Stimulated activated CD8-positive, alpha-beta memory T cell treated with anti-CD3 and anti-CD28 coated beads, Interleukin-4, amount 100 ng/mL, for 4 hours (primary cell): ENCODE measurements at places on chromosomes 16 and 17.

- no peak for DNase-seq
These were observed 26.6 kb upstream of the C17orf107 start for GRCh38 chr17:4872786-4873185.

DNA sequence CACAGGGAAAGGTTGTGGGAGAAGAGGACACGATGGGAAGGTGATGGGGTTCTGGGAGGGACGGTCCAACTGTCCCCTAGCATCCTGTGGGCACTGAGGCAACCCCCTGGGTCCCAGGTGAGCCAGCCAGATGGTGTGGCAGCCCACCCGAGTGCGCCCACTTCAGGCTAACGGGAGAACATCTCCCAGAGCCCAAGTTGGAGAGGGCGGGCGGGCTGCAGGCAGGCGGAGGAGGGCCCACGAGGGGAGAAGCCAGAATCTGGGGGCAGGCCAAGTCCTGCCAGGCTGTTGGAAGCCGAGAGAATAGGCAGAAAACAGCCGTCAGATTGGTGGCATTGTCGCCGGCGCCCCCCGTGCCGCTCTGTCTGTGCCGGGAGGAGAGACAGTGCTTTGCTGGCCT lies 13.8 kb upstream of the ABCC3 start:
- no peak for DNase-seq

DNA sequence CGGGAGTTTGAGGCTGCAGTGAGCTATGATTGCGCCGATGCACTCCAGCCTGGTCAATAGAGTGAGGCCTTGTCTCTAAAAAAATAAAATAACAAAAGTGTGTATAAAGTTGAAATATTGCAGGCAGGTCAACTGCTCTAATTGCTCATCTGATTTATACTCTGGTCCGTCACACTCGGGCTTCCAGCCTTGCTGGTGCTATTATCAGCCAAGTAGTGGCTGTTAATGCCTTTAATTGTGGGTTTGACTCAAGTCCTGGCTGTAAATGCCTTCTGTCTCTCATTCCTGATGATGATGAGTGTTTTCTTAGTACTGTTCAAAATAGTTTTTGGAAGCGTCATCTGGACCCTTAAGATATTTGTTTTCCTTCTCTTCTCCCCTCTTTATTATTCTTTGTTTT lies 18.4 kb downstream of the SYT17 start:
- no peak for DNase-seq

DNA sequence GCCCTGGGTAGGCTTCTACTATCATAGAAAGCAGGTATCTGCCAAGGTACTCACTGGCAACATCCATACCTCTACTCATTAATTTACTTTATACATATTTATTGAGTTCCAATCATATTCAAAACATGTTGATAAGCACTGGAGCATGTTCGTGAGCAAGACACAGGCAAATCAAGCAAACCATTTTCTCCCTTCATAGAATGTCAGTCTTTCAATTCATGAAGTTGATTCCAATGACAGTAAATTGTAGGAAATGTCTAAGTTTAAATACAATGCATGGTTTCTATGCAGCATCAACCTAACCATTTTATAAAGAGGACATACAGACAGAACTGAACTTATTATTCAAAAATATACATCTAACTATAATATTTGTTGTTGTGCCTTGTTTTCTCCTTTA lies 978.6 kb downstream of the CDH8 start:
- DNase-seq = no peak

- DNase-seq = no peak
These were observed 11.3 kb upstream of the NFAT5 start for GRCh38 chr16:69554495-69554894.

GRCh38 chr16:2284797-2285576 lies 17.1 kb upstream of the RNPS1 start:
- DNase-seq = no peak

GRCh38 chr17:27520491-27521185 lies 64.4 kb downstream of the KSR1 start:
- DNase-seq = no peak

DNA sequence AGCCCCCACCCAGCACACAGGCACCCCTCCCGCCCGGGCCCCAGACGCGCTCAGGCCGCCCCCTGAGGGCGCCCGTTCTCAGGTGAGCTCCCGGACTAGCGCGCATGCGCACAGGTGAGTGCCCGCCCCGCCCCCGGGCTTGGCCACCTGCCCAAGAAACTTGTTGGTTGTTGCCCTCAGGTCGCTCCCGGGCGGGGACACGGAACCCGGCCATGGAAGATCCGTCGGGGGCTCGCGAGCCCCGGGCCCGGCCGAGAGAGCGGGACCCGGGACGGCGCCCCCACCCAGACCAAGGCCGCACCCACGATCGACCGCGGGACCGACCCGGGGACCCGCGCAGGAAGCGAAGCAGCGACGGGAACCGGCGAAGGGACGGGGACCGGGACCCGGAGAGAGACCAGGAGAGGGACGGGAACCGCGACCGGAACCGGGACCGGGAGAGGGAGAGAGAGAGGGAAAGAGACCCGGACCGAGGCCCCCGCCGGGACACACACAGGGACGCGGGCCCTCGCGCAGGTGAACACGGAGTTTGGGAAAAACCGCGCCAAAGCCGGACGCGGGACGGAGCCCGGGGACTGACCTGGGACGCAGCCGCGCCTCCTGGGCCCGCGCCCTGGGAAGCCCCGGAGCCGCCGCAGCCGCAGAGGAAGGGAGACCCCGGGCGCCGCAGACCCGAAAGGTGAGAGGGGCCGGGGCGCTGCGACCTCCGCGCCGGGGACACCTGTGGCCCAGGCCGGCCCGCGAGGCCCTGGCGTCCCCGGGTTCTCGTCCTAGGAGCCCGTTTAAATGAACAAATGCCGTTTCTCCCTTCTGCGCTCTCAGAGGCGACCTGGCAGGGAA lies at the start of gene MARVELD3:
MARVELD3 (plus strand) TSS at position 167 of the 840 bp plus-strand sequence; CDS start at position 213, 46 bp downstream.
- DNase-seq = no peak

DNA sequence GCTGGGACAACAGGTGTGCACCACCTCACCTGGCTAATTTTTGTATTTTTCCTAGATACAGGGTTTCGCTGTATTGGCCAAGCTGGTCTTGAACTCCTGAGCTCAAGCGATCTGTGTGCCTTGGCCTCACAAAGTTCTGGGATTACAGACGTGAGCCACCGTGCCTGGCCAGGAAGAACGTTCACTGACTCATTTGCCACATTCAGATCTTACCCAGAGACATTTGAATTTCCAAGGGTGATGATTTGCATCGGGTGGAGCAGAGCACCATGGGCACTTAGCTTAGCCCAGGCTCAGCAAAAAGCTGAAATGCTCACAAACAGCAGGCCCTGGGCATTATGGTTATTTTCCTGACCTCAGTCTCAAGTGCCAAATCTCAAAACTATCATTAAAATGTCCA lies 14.5 kb upstream of the ADORA2B start:
- DNase-seq = no peak
